ENCODE measurements at places on chromosomes 3 and 15.

GRCh38 chr15:57544848-57545480, 46.7 kb upstream of the MYZAP start:
- DNase-seq = no peak

DNA sequence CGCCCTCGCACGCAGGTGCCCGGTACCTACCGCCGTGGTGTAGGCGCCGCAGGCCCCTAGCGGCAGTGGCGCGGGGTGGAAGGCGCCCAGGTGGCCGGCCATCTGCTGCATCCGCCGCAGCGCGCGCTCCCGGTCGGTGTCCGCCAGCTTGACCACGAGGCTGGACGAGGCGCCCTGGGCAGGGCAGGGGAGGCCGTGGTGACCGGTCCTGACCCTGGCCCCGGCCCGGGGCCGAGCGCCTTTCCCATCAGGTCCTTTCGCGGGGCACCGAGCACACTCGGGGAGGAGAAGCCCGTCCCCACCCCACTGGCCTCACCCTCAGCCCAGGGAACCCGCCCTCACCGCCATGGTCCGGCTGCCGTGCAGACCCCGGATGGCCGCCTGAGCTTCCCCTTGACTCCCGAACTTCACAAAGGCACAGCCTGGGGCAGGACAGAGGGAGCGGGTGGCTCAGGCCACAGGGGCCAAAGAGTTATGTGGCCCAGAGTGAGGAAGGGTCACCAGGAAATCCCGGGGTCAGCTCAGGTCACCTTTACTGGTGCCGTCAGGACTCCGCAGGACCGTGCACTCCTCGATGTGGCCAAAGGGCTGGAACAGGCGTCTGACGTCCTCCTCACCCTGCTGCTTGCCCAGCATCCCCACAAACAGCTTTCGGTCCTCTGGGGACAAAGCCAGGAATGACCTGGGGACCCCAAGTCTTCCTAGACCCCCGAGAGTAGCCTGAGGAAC, 17.4 kb upstream of the PARP6 start:
- DNase-seq = no peak

GRCh38 chr15:100783760-100784492, 95.7 kb upstream of the ALDH1A3 start:
- no peak for DNase-seq

- no peak for DNase-seq
Measured at GRCh38 chr3:45026038-45026437, at the start of gene CLEC3B. Gene CLEC3B (plus strand): TSS chr3:45026303. CDS start chr3:45026363, 60 bp downstream.

- no peak for DNase-seq
Measured at GRCh38 chr3:157127831-157128767, 31.8 kb downstream of the CCNL1 start.

GRCh38 chr3:147509448-147509847, 100.3 kb downstream of the ZIC1 start:
- no peak for DNase-seq

- DNase-seq = no peak
Measured at GRCh38 chr3:150925751-150926201, 20.5 kb upstream of the MINDY4B start.

Measured in GF-D8 (cell line).